RPMI7951 (cell line): ENCODE measurements at places on chromosomes 11 and 22. TPM values are rescaled to one million over a fixed set of nuclear protein-coding genes. Genes with fewer than 3 reads are reported as not detected.

The IL17REL gene
- total RNA-seq = not detected in 2 replicates

The ROBO4 gene
- total RNA-seq = 8.9 and 9.6 TPM in 2 replicates

DNA sequence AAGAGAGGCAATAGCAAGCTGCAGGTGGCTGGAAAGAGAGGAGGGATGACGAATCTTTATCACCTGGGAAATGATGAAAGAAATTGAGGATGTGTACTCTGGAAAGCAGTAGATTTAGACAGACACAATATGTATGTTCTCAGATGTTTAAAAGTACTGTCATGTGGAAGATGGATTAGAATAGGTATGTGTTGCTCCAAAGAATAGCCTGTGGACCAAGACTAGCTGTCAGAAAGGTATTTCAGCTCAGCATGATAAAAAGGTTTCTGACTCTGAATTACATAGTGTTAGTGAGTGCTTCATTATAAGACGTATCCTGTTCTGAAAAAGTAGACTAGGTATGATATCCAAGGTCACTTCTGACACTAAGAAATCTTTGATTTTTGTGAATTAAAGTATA lies 322.4 kb downstream of the CNTN5 start:
- no peak for DNase-seq

- DNase-seq = no peak
Observed at GRCh38 chr11:57174656-57175055, 7.1 kb upstream of the LRRC55 start.

GRCh38 chr11:745428-745827 lies 1.8 kb upstream of the TALDO1 start:
- DNase-seq = no peak
